ENCODE measurements at places on chromosomes 4 and X.

DNA sequence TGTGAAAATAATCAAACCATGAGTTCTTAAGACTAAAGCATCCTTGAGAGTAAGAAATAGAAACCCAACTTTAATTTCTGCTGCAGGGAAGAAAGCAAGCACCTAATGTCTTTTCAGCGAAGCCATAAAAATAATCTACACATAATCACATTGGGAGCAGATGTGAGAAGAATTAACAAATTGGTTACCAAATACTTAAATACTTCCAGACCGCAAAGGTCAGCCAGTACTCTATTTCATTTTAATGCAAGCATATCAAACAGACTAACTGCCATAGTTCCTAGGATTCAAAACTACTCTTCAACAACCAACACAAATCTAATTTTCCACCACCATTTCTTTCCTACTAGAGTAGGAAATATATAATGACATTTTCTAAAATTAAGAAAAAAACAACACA is 144.8 kb upstream of the SLIT2 start:
- no peak for DNase-seq

GRCh38 chr4:128700659-128701350 is 108.7 kb upstream of the JADE1 start:
- DNase-seq, result no peak

- peak; percentile 88 for DNase-seq
Observed at GRCh38 chr4:122577808-122578781, 42.8 kb downstream of the IL21 start.

DNA sequence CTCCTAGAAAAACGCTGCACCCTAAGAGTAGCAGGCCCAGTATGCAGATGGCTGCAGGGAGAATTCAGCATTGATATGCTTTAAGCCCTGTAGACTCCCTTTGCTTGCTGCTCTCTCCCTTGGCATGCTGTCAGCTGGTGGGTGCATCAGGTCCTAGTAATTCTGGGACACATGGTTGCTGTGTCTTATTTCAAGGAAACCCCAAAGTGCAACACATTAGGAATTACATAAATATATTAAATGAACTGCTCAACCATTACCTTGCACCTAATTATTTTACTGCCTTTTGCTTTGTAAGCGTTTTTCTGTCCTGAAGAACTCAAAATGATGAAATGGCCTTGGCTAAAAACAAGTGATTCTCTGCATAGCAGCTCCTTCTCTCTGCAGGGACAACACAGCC is 516.3 kb downstream of the ZIC3 start:
- DNase-seq, result no peak

DNA sequence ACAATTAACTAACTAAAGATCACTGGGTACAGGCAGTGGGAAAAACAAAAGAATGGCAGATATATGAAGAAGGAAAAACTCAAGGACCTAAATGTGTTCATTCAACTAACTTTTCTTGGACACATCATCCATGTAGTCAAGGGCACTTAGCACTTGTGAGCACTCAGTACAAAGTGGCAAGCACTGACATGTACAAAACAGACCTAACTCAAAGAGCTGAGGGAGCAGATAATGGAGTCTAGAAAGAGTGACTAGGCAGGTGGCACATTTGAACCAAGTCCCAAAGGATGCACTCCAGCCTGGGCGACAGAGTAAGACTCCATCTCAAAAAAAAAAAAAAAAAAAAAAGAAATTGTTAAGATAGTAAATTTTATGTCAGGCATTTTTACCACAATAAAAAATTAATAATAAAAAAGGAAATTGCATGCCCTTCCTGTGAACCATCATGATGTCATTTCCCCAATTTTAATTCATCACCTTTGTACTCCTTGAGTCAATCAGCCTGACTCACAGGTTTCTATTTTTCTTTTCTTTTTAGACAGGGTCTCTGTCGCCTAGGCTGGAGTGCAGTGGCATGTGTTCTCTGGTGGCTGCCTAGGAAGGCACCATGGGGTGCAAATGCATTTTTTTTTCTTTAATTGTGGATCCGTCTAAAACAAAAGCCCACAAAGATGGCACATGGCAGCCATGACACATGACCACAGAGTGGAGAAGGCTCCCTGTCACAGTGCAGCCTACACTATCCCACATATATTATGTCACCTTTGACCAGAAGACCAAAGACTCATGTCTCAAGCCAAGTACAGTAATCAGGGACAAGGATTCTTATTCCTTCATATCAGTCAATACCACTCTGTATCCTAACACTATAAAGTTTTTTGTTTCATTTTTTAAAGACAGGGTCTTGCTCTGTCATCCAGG is 91.9 kb downstream of the CHST7 start:
- DNase-seq, result no peak

DNA sequence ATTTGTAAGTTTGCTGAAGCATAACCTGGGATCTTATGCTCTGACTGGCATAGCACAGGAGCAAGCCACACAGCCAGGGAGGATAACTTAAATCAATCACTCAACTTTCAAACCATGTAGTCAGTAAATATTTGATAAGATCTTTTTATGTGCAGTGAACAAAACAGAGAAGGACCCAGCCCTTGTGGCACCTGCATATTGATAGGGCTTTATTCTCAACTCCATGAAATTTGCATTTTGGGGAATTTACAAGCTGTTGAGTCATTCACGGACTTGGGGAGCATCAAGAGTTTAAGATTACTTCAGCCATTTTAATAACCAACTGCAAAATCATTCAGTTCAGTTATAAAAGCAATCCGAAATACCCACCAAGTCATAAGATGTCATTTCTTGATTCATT is 122.6 kb downstream of the COMMD8 start:
- DNase-seq, result no peak

DNA sequence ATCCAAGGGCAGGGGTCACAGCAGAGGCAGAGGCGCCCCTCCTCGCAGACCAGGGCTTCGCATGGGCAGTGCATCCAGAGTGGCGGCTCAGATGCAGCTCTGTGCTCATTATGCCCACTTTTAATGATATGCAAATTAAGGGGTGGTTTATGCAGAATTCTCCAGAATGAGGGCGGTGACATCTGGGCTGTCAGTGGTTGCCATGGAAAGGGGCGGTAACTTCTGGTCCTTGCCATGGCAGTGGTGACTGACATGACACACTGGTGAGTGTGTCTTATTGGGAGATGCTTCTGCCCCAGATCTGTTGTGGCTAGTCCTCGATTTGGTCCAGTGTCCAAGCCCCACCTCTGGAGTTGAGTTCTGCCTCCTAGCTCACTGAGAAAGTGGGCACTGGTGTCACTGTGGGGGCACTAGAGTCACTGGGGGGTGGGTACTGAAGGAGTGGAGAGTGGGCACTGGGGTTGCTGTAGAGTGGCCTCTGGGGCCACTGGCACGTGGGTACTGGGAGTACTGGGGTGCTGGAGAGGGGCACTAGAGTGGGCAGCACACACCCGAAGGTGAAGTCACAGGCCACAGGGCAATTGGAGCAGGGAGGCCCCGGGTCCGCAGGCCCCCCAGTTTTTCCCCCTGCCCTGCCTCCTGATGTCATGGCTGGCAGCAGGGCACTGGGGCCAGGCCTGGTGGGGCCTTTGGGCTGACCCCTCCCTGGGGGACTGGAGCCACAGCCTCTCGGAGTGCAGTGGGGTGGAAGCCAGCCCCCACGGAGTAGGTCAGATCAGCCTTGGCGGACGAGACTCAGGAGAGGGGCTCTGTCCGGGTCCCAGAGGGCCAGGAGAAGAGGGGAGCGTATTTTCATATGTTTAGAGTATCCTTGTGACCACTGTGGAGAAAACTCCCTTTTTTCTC is 98.6 kb upstream of the NKX1-1 start:
- no peak for DNase-seq

GRCh38 chrX:153641627-153642026 is 5.4 kb upstream of the DUSP9 start:
- peak; percentile 7 for DNase-seq

DNA sequence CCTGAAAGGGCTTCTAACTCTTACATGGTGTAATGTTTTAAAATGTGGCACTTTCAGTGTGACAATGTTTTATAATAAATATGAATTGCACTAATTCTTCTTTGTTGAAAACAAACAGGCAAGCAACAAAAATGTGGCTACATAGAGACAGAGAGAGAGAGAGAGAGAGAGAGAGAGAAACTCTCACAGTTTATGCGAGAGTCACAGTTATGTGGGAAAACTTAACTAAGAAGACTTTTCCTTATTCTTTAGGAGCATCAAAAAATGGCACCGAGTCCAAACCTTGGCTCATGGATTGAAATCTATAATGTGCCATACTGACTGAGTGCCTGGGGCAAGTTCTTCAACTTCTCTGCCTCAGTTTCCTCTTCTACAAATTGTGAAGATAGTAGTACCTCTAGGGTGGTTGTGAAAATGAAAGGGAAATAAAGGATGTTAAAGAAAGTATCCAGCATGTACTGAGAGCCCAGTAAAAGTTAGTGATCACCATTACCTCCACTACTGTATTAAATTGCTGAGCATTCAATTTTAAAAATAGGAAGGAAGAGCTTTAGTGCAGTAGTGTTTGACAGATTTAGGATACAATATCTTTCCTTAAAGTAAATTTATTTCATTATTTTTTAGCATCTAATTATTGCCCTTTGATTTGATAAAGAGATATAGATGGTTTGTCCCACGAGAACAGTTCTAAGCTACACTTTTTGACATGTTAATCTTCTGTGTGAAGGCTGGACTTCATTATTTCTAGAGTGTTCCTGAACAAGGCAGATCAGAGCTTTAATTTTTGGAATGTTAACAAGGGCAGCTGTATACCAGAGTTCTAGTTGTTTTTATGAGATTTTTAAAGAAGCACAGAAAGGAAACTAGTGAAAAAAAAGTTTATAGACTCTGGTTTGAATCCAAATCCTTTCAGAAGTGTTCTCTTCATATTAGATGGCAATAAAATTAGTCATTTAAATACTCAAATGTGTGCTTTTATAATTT is 187.5 kb upstream of the ANK2 start:
- no peak for DNase-seq

GRCh38 chr4:52836120-52836519 is 26.0 kb upstream of the RASL11B start:
- no peak for DNase-seq

- DNase-seq, result no peak
Observed at GRCh38 chrX:10685923-10686595, 65.7 kb upstream of the MID1 start.

GRCh38 chr4:17559709-17560048 is 17.3 kb upstream of the LAP3 start:
- DNase-seq, result no peak

DNA sequence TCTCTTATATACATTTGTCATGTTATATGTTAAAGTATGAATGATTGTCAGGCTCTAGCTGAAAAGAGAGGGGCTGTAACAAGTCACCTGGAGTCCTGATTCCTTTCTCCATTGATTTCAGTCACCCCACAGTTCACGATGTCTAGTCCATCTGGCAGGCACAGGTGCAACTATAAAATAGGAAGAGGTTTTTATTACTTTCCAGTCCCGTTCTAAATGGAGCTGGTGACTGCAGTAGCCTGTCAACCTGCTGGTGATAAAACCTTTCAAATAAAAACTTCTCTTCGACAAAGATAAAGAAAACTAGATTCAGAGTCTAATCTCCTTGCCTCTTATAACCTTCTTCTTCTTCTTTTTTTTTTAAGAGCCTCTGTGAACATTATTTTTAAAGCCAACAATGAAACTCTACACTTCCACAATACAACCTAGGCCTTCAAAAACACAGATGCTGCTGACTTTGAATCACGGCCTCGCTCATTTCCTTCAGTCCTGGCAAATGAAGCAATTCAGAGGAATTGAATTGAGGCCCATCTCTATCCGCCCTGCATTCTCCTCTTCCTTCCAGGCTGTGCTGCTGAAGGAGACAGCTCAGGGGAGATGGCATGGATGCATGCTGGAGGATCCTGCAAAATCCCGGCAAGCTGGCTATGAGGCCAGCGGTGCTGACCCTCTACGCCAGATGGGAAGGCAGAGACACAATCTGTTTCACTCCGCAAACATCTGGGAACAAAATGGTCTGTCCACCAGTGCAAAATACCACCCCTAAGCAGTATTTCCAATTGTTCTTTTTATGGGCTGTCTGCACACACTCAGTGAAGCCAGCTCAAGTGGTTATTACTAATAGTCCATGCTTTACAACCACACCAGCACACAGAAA is 27.3 kb upstream of the CDKN2AIP start:
- no peak for DNase-seq

GRCh38 chr4:116066711-116067245 is 953.4 kb upstream of the NDST4 start:
- no peak for DNase-seq

- DNase-seq, result no peak
Observed at GRCh38 chr4:44725726-44726037, 674 bp downstream of the GNPDA2 start.

DNA sequence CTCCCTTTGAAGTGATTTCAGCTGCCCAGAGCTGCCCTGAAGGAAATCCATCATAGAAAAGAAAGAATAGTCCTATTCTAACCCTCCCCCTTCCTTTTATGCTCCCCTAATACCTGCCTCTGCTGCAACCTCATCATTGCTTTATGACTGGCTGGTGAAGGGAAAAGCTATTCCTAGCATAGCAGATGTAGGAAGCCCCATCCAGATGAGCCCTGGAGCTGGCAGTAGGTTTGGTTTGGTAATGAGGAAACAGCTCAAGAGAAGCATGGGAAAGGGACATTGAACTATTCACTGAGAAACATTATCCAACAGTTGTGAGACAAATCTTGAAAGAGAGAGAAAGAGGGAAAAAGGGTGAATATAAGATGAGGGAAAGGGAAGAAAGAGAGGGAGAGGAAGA is 29.2 kb downstream of the ARSJ start:
- DNase-seq, result no peak

- peak; percentile 79 for DNase-seq
Observed at GRCh38 chr4:47686294-47686872, 151.5 kb downstream of the CORIN start.

- no peak for DNase-seq
Observed at GRCh38 chr4:13635286-13635799, 7.8 kb upstream of the BOD1L1 start.

- no peak for DNase-seq
Observed at GRCh38 chr4:37040816-37041215, 203.7 kb upstream of the NWD2 start.

DNA sequence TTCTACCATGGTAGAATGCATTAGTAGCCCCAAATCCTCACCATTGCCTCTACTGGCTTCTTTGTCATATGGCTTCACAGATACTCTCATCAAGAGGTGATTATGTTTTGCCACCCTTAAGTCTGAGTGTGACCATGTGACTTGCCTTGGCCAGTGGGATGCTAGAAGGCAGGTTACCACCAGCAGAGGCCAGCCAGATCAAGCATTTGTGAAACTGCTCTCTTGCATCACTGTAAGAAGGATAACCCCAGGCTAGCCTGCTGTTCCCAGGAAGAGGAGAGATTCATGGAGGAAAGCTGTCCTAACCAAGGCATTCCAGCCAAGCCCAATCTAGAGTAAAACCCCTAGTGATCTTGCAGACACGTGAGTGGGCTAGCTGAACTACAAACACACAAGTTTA is 46.8 kb downstream of the USP46 start:
- DNase-seq, result no peak
